Caudate nucleus (tissue), 63 donors: ENCODE measurements at places on chromosomes 6 and 20.

DNA sequence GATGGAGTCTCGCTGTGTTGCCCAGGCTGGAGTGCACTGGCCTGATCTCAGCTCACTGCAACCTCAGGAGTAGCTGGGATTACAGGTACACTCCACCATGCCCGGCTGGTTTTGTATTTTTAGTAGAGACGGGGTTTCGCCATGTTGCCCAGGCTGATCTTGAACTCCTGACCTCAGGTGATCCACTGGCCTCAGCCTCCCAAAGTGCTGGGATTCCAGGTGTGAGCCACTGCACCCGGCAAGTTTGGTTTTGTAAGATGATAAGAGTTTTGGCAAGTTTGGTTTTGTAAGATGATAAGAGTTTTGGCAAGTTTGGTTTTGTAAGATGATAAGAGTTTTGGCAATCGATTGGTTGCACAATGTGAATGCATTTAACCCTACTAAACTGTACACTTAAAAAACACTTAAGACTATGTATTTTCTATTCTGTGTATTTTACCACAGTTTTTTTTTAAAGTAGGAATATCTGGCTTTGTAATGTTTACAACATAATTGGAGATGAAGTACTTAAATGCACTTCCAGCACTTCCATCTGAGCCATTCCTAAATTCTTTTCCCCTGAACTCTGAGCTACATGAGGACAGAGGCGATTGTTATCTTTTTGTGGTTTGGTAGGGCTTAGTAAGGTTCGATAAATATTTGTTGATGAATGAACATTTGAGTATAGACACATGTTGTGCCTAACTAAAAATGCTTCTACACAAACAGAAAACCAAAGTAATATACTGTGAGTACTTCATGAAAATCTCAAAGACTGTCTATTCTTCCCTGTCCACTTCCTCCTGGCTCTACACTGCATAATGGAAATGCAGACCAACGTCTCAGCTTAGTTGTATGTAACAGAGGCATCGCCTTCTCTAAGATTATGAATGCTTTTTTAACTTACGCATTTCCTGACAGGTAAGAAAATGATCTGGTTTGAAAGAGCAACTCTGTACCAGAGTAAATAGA lies 18.8 kb downstream of the SAMHD1 start:
- no peak for DNase-seq

DNA sequence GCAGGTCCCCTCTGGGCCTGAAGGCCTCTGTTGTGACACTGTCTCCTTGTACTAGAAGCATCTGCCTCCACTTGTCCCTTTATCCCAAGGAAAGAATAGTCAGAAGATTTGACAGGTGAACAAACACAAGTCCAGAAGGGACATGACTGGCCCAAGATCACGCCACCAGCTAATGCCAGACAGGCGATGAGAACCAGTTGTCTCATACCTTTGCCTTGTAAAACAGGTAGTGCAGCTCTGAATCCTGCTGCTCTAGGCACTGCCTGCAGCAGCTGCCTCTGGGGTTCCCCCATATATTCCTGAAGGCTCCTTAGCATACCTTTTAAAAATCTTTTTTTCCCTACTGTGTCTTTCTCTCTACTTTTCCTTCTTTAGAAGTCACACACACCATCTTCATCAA lies 25.0 kb downstream of the SCAND1 start:
- no peak for DNase-seq

DNA sequence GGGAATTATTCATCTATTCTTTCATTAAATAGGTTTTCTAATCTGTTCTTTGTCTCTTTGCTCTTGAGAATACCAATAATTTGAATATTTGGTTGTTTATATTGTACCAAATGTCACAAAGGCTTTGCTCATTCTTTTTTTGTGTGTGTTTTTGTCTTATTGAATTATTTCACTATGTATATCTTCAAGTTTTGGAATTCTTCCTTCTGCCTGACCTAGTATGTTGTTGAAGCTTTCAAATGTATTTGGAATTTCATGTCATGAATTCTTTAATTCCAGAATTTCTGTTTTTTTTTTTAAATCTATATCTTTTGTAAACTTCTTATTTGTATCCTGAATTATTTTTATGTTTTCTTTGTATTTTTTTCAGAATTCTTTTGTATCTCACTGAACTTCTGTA lies 16.8 kb downstream of the HLA-B start:
- DNase-seq, result no peak

DNA sequence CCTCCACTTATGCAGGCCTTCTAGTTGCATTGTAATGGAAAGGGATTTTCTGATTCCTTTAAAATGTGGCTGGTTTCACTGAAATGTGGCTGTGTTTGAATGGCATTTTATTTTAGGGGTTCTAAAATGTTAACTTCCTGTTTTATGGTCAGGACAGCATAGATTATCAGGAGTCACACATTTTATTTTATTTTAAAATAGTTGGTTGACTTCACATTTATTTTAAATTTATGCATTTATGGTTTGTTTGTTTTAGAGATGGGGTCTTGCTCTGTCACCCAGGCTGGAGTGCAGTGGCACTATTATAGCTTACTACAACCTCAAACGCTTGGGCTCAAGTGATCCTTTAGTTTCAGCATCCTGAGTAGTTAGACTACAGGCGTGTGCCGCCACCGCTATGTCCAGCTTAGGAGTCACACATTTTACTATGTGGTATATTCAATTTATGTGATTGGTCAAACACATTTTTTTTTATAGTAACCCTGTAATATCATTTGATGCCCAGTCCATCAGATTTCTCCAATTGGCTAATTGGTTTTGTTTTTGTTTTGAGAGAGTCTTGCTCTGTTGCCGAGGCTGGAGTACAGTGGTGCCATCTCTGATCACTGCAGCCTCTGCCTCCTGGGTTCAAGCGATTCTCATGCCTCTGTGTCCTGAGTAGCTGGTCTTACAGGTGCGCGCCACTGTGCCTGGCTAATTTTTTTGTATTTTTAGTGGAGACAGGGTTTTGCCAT lies 2.3 kb downstream of the DTD1 start:
- no peak for DNase-seq

DNA sequence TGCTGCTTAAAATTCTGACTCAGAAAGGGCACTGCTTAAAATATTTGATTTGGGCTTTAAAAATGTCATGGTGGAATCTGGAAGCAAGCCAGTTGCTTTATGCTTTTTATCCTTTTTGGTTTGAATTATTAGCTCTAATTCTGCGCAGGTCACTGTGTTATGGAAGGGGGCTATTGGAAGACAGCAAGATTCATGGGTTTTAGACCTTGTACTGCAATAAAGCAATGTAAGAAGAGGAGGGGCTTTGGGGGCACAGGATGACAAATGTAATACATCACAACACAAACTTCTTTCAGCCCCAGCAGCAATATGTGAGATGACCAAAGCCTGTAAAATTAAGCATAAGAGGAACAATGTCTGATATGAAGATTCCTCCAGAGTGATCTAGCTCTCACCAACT lies 68.4 kb downstream of the TFAP2B start:
- no peak for DNase-seq

DNA sequence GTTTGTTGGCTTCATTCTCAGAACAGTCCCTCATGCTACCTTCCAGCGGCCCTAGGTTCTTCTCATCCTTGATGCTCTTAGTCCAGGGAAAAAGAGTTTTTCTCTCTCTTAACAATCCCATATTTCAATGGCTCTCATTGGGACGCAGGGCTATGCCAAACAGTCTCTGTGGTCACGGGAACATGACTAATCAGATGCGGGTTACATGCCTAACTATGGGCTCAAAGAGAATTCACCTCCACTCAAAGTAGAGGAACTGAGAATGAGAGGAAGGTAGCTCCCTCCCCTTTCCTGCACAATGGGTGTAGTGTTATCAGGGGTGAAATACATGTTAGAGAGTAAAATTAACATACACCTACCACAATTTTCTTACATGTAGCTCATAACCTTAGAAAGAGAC lies 18.1 kb upstream of the ATRN start:
- DNase-seq, result no peak

GRCh38 chr6:1580585-1580984 lies 29.1 kb upstream of the FOXC1 start:
- DNase-seq, result no peak

DNA sequence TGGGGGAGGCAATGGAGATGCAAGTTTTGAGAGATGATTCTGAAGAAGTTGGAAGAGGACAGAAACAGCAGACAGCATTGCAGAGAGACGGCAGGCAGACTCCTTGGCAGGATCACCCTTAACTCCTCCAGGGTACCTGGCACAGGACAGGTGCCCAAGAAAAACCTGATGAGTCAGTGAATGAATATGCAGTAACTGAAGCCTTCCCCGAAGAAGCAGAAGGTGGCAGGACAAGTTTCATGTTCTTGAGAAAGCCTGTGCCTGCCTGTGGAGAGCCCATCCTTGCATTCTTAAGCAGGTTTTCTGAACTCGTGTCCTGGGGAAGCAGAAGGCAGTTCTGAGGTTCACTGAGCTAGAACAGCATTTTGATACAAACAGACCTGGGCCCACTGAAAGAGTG lies 79.6 kb upstream of the SASH1 start:
- DNase-seq, result no peak

DNA sequence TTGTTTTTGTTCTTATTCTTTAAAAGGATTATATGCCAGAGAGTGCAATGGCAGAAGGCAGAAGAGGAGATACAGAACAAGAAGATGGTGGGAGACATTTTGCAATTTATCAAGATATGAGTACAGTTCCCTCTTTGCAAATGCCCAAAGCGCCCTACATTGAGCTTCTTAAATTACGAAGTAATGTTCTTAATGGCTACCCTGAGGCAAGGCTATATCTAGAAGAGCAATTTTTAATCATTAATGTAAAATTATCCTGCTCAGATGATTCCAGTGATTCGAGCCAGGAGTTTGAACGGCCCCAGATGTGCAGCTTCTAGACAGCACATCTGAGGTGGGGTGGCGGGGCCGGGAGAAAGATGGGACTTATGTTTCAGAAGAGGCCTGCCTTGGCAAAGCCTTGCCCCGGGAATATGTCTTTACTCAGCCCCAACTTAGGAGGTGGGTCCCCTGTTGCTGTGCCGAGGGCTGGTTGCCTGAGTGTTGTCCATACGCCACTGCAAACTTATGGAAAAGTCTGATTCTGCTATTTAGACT lies 84.9 kb upstream of the MLN start:
- no peak for DNase-seq

DNA sequence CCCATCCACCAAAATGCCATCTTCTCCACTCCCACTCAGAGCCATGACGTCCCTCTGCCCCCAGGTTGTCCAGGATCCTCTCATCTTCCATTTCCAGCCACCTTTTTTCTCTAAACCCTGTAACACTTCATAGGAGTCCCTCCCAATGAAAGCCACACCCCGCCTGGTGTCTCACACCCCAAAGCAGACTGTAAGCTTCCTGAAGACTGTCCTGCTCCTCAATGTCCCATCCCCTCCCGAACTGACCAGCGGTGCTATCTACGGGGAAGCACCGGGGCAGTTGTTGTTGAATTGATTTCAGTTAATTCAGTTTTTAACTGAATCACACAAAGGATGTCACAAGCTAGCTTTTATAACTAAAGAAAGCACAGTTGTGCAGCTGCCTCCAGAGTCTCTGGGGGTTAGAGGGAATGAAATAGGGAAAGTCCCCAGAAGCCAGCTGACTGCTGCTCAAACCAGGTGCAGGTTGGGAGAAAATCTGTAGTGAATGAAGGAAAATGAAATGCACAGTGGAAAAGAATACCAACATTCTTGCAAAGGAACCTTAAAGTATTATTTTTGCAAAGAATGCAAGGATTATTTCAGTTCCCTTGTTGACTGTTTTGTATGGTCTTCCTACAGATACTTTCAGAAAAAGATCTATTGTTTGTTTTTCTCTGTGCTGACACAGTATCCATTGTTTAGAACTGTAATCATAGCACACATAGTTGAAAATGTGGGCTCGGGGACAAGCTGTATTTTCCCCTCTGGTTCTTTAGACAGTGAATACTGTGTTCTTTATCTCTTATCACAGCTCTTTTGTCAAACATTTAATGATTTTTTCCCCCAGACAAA lies 222.6 kb upstream of the QKI start:
- no peak for DNase-seq
